ENCODE measurements at places on chromosomes 1 and 21.

- no peak for DNase-seq
Measured at GRCh38 chr1:23100074-23100748, 68.4 kb downstream of the LUZP1 start.

DNA sequence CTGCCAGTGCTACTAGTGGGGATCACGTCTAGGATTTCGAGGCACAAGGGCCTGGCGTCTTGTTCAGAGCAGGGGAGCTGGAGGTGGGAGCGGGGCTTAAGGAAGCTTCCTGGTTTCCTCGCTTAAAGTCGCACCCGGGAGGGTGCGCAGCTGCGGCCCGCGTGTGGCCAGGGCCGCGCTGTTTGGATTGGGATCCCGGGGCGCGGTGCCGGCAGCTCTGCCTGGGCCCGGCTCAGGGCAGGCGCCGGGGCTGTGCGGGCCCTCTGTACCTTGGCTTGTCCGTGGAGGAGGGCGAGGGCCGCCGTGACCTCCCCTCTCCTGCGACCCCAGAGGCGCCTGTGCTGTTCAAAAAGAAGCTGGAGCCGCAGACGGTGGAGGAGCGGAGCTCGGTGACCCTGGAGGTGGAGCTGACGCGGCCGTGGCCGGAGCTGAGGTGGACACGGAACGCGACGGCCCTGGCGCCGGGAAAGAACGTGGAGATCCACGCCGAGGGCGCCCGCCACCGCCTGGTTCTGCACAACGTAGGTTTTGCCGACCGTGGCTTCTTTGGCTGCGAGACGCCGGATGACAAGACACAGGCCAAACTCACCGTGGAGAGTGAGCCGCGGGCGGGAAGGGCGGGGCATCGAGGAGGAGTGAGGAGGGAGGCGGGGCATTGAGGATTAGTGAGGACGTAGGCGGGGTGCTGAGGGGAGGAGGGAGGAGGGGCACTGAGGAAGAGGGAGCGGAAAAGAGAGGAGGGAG is 67.8 kb downstream of the OBSCN start:
- no peak for DNase-seq

DNA sequence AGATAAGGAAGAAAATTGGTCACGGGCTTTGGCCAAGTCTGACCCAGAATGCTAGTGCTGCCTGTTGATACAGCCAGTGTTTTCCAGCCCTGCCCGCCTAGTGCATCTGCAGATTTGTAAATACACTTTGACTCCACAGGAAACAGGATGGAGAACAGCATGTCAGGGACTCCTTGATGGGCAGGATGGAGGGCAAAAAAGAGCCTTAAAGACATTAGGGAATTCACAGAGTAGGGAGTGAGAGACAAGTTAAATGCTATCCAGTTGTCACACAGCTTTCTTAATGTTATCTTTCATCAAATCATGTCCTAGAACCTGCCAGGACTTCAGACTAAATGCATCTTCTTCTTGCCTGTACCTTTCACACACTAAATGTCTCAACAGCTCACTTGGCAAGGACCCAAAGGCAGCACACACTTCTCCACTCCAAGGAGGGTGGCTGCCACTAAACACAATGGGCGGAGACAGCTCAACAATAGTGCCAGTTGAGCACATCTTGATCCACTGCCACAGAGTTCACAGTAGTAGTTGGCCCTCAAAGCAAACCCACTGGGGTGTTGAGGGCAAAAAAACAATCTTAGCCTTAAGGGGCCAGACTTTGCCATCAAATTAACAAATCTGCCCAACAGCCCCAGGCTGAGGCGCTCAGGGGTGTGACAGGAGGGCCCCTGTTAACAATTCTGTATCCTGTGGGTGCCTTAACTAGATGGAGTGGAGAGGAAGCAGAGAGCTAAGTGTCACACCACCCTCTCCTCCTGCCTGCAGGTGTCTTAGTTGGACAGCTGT is 2.7 kb downstream of the HIVEP3 start:
- peak; percentile 68 for DNase-seq

DNA sequence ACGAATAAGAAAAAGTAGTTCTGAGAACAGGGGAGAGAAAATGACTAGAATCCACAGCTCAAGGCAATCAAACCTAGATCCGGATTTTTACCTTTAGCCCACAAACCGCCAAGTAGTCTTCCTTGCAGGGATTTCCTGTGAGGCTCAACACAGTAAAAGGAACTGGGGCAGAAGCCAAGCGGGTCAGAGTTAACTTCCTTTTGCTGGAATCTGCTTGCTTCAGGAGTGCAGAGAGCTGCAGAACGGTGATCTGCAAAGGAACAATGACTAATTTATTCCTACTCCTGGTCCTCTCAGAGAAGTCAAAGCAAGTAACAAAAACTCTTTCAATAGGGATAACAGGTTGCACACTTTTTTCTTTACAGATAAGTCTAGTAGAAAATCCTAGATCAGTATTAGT is 53.4 kb downstream of the UBR4 start:
- no peak for DNase-seq

GRCh38 chr1:156401041-156401574 is 32.1 kb downstream of the RHBG start:
- DNase-seq: peak; percentile 47

GRCh38 chr1:82836213-82836972 is 1035.7 kb downstream of the ADGRL2 start:
- DNase-seq: no peak
